Stimulated activated effector memory CD8-positive, alpha-beta T cell treated with anti-CD3 and anti-CD28 coated beads, Interleukin-12 subunit alpha, Interleukin-12 subunit beta, amount 100 ng/mL, for 72 hours (primary cell): ENCODE measurements at places on chromosomes 2 and 18.

- no peak for DNase-seq
These were observed 91.5 kb downstream of the EIPR1 start for GRCh38 chr2:3285901-3286645.

- DNase-seq: no peak
These were observed 7.6 kb downstream of the ADRA2B start for GRCh38 chr2:96108541-96109360.

GRCh38 chr2:28477087-28477486 lies 18.8 kb upstream of the PLB1 start:
- no peak for DNase-seq

DNA sequence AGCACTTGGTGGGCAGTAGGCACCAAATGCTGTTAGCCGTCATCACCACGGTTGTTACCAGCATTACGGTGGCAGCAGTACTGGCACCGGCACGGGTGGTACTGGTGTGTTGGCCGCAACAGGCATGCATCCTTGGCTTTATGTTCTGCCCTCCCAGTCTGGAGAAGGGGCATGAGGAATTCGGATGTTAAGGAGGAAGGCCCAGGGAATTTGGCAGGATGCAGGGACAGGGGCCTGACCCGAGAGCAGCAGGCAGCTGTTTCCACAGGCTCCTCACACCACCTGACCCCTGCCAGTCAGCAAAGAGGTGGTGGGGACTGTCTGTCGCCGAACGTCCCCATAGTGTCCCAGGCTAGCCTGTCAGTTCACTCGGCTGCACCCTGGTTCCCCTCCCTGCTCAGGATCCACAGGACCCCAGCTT lies 79.0 kb downstream of the EDAR start:
- peak; percentile 18 for DNase-seq

GRCh38 chr2:133760376-133760775 lies 192.1 kb upstream of the NCKAP5 start:
- DNase-seq: no peak

DNA sequence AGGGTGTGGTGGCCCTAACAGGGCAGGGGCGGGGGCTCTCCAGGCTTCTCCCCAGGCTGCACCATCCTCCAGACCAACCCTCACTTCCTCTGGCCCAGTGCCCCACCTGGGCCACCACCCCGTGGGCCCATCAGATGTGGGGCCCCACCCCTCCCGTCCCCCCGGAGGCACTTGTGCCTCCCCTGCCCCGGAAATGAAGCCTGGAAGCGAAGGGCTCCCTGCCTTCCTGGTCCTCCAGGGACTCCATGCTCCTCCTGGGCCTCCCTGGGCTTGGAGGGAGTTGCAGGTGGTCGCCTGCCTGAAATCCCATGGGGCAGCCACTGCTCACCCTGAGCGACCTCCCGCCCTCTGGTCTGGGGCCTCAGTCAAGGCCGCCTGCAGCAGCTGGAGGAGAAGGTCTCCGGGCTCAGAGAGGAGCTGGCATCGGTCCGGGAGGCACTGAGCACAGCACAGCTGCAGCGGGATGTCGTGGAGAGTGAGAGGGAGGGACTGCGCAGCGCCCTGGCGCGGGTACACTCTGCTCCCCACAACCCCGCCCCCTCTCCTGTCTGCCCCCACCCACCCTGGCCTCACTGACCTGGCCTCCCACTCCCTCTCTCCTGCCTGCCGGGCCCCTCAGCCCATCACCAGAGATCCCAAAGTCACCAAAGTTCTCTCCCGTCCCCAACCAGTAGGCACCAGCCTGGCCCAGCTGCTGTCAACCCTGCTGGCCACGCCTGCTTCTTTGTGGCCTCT lies 28.0 kb downstream of the CROCC2 start:
- no peak for DNase-seq
